ENCODE measurements at places on chromosomes 1 and 21.
A peak's percentile ranks its signal among the peaks of the same experiment; 100 is the strongest.

GRCh38 chr1:218413179-218413578, 68.0 kb downstream of the TGFB2 start:
- no peak for DNase-seq

- DNase-seq: no peak
These were observed 26.3 kb downstream of the PPFIA4 start for GRCh38 chr1:203052601-203053000.

DNA sequence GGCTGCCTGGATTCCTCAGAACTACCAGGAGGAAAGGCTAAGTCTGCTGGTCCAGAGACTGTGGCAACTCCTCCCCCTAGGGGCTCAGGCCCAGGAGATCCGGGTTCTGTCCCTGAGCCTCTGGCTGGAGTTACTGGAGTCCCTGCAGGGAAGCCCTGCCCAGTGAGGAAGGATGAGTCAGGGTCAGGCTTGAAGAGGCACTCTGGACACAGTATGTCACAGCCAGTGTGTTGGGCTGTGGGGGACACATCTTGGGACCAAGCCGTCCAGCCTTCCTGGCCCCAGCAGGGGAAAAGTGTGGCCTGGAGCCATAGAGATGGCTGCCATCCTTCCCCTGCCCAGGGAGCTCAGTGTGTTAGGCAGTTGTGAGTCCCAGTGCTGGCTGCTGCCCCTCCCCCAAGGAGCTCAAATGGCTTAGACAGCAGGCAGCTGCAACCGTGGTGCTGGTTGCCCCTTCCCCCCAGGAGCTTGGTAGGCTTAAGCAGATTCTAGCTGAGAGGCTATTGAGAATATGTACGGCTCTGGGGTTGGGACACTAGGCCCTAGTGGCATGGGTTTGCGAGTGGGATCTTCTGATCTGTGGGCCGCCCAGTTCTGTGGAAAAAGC, 28.2 kb upstream of the RABGAP1L start:
- no peak for DNase-seq

GRCh38 chr1:2031546-2032540, 12.7 kb downstream of the GABRD start:
- peak; percentile 65 for DNase-seq

GRCh38 chr1:168482106-168482505, 61.7 kb downstream of the XCL2 start:
- peak; percentile 55 for DNase-seq

DNA sequence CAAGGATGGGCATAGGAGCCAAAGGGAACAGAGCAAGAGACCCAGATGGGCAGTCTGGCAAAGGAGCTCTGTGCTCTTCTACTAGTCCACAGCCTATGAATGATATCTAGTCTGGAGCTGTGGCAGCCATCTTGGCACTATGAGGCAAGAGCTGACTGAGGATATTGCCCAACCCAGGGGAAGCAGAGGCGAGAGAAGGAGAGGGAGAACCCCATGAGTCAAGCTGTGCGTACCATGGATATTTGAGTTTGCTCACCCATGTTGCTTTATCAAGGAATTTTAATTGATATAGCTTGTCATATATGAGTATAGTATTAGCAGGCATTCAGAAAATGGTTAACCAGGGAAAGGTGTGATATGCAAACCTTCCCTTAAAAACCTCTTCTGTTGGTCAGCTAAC, 420.9 kb downstream of the PRDM2 start:
- no peak for DNase-seq

- no peak for DNase-seq
These were observed 9.1 kb downstream of the SCYL3 start for GRCh38 chr1:169884634-169885033.

DNA sequence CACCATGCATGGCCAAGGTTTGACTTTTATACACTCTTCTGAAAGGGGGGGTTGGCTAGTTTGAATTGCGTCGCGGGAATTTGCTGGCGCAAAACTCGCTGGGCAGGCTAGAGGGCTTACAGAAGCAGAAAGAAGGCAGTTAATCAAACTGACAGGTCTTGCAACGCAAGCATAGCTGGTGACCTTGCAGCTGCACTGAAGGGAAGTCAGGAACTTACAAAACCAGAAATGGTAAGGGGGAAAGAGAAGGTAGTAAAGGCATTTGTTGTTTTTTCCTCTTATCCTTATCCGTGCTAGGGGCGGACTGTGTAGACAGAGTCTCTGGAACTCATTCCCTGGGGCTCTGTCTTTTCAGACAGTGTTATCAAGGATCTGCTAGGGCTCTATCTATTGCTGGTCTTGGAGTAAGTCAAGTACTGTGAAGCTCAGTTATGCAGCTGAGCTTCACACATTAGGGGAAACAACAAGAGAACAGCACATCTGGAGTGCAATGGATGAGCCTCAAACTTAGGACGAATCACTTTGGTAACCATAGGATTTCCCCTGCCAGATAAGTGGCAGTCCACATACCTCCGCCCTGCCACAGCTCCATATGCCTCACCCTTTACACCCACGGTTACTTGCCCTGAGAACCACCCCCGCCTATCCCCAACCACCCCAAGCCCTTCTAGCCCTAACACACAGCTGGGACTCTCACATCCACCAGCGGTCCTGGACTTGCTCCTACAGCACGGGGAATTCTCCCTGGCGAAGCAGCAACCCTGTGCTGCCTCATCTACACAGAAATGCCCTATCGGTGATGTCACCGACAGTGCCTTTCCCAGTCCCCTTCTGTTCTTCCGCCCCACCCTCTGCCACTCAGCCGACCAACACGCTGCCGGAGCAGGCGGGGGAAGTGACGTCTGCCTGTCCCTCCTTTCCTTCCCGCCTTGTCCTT, 251.4 kb downstream of the FAM72C start:
- no peak for DNase-seq

- DNase-seq: peak; percentile 43
These were observed 97.2 kb upstream of the ARTN start for GRCh38 chr1:43836267-43836951.

DNA sequence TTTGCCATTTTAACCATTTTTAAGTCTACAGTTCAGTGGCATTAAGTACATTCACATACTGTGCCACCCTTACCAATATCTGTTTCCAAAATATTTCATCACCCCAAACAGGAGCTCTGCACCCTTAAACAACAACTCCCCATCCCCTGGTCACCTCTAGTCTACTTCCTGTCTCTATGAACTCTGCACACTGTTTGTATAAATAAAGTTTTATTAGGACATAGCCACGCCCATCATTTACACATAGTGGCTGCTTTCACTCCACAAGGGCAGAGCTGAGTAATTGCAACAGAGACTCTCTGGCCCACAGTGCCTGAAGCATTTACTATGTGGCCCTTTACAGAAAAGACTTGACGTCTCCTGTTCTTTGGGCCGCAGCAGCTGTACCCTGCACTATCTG, 30.1 kb downstream of the KCNAB2 start:
- DNase-seq: no peak

DNA sequence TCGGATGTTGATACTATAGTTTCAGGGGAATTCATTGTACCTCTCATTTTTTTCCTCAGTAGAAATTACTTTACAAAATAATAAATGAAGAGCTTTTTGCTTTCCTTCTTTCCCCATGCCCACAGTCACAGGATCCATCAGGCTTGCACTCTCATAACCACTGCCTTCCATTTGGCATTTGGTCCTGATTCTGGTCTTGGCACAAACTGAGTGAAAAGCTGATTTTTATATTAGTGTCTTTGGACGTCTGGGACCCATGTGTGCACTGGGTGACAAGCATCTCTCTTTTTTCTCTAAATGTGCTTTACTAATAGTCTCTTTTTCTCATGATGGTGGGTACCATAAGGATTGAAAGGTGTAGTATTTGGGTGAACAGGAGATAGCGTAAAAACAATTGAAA, 2.8 kb downstream of the ELAVL4 start:
- DNase-seq: no peak

DNA sequence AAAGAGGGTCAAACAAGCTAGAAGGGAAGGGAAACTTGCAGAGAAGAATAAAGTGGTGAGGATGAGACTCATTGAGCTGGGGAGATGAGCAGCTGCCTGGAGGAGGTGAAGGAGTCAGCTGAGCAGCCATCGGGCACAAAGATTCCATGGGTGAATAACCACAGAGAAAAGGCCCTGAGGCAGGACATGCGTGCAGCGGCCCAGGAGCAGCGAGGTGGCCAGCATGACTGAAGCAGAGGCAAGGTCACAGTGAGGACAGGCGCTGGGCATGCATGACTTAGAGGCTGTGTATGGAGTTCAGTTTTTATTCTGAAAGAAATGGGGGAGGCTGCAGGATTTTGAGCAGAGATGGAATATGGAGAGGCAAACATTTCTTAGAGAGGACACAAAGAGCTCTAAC, 24.9 kb downstream of the OLFML2B start:
- DNase-seq: no peak

DNA sequence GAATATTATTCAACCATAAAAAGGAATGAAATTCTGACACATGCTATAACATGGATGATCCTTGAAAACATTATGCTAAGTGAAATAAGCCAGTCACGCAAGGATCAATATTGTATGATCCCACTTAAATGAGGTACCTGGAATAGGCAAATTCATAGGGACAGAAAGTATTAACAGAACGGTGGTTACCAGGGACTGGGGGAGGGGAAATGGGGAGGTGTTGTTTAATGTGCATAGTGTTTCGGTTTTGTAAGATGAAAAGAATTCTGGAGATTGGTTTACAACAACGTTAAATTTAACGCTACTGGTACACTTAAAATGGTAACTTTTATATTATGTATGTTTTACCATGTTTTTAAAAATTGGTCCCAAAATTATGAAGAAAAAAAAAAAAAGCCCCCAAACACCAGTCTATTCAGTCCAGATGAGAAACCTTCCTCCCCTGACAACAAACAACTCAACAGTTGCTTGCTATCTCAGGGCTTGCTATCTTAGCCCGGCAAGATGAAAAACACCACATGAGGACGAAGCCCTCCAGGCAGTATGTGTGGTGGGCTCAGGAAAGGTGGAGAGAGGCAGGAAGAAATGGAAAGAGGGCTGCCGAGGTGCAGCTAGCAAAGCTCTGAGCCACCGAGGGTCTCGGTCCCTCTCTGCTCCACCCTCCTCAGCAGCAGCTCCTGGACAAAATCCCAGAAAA, 8.5 kb downstream of the NUAK2 start:
- DNase-seq: no peak

GRCh38 chr1:111535256-111536191, 32.1 kb upstream of the ADORA3 start:
- no peak for DNase-seq

DNA sequence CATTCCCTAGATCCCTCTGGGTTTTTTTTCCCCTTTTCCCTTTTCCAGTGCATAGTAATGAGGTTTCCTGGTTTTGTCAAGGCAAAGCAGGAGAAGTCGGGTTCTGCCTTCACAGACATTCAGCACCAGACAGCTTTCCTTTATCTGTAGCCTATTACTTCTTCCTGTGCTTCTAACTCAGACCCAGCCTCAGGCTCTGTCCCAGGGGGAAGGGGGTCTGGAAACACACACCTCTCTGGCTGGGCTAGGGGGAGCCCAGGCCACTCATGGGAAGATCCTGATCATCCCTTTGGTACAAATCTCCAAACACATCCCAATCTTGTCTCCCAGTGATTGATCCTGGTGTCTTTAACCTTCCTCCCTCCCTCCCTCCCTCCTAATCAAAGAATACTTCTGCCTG, 656.4 kb downstream of the LMO4 start:
- no peak for DNase-seq

DNA sequence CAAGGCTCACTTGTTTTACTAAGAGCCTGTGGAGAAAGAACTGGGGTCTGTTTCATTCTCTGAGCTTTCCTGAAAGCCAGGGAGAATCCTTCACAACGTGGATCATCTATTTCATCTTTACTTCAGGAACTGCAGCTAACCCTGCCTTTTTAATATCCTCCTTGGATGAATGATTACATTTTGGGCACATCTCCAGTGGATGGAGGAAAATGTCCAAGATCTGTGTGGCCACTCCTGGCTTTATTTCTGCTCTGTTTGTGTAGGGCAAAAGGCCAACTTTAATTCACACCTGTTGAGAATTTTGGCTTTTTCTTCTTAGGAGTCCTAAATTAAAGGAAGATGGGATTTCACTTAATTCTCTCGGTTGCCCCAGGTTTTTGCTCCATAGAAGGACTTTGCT, 69.5 kb upstream of the CACNA1E start:
- DNase-seq: no peak

- no peak for DNase-seq
These were observed 72.1 kb downstream of the UCK2 start for GRCh38 chr1:165899461-165899941.

- DNase-seq: no peak
These were observed 38.0 kb upstream of the RASAL2 start for GRCh38 chr1:178055779-178056471.

GRCh38 chr1:34844252-34844634, 15.3 kb downstream of the SMIM12 start:
- peak; percentile 57 for DNase-seq

GRCh38 chr1:229889031-229889517, 178.0 kb upstream of the GALNT2 start:
- no peak for DNase-seq

- DNase-seq: no peak
These were observed 120.7 kb upstream of the TMPRSS15 start for GRCh38 chr21:18524097-18524880.

DNA sequence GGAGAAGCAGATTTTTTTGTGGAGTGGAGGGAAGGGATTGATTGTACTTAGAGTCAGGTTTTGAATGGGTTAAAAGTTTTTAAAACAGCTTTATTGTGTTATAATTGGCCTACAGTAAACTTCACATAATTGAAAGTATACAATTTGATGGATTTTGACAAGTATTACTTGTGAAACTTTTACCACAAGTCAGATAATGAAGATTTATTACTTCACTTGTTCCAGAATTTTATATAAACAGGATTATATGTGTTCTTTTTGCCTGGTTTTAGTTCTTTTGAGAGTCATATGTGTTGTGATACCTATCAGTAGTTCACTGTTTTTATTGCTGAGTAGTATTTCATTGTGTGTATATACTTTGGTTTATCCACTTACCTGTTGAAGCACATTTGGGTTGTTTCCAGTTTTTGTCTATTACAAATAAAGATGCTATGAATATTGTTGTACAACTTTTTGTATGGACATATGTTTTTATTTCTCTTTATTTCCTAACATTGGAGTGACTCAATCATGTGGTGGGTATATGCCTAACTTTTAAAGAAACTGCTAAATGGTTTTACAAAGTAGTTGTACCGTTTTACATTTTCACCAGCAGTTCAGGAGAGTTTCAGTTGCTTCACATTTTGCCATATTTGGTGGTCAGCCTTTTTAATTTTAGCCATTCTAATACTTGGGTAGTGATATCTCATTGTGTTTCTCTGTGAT, 71.0 kb downstream of the DYRK1A start:
- no peak for DNase-seq

DNA sequence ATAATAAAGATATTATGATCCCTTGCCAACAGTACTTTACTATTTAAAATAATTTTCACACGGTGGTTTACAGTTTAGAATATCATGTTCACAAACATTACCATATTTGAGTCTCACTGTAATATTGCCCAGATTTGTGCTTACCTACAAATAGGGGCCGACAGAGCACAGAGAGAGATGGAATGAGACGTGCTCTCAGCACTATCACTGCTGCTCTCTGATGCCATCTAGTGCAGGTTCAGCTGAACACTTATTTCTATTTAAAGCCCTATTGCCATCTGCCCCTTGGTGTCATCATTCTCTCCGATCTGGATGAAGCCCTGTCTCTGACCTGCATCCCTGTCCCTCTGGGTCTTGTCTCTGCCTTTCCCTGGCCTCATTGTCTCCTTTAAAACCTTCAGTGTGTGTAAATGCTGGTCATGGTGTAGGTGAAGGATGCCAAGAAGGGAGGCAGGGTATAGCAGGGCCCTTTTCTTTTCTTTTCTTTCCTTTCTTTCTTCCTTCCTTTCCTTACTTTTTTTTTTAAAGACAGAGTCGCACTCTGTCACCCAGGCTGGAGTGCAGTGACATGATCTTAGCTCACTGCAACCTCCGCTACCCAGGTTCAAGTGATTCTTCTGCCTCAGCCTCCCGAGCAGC, 6.9 kb upstream of the GPATCH4 start:
- DNase-seq: peak; percentile 65

GRCh38 chr1:47213230-47213963, 18.6 kb downstream of the TAL1 start:
- no peak for DNase-seq
